ENCODE measurements at places on chromosomes 3 and 15. TPM values are rescaled to one million over a fixed set of nuclear protein-coding genes. Genes with fewer than 3 reads are reported as not detected.

PRC1 gene
- 20.5 TPM for total RNA-seq

CLDN11 gene
- 2.7 TPM for total RNA-seq

GNAT1 gene
- 0.54 TPM for total RNA-seq

SH3GL3 gene
- total RNA-seq: 4.9 TPM

PATL2 gene
- total RNA-seq: 1.3 TPM

CYP8B1 gene
- not detected for total RNA-seq

SPINK8 gene
- not detected for total RNA-seq

Data from thoracic aorta (tissue), 2 donors.